Activated T-cell treated with anti-CD3 and anti-CD28 coated beads, Interleukin-2, amount 50 U/mL, for 72 hours (primary cell): ENCODE measurements at places on chromosomes 11 and 22. TPM values are rescaled to one million over a fixed set of nuclear protein-coding genes. Genes with fewer than 3 reads are reported as not detected.

GDPD4 gene
- total RNA-seq: not detected

OR4S1 gene
- total RNA-seq: not detected

MRGPRD gene
- not detected for total RNA-seq

TMEM151A gene
- total RNA-seq: not detected

TNNI2 gene
- 1.2 TPM for total RNA-seq

OR56A1 gene
- total RNA-seq: not detected

CHCHD10 gene
- 54.4 TPM for total RNA-seq

MFRP gene
- total RNA-seq: not detected

HEPN1 gene
- total RNA-seq: not detected

ZP1 gene
- not detected for total RNA-seq

CYTH4 gene
- 87.5 TPM for total RNA-seq

NADSYN1 gene
- total RNA-seq: 111 TPM

LRRC32 gene
- total RNA-seq: 12.5 TPM

LYVE1 gene
- not detected for total RNA-seq

MPZL3 gene
- 76.3 TPM for total RNA-seq

PLCB3 gene
- total RNA-seq: 10.5 TPM

PDGFB gene
- total RNA-seq: 2.9 TPM

C11orf91 gene
- not detected for total RNA-seq

NXPE4 gene
- total RNA-seq: not detected

OR5B21 gene
- not detected for total RNA-seq

ST14 gene
- total RNA-seq: not detected

PKDREJ gene
- not detected for total RNA-seq

DGAT2 gene
- total RNA-seq: 3.4 TPM

POU2AF2 gene
- not detected for total RNA-seq

HOATZ gene
- not detected for total RNA-seq

CARNS1 gene
- total RNA-seq: 5.0 TPM

MPZL2 gene
- 10.1 TPM for total RNA-seq

HSCB gene
- 21.6 TPM for total RNA-seq

SLC22A25 gene
- total RNA-seq: not detected

ANKK1 gene
- total RNA-seq: 0.12 TPM

SORL1 gene
- 80.0 TPM for total RNA-seq

RFPL1 gene
- total RNA-seq: not detected

GAS2L1 gene
- 0.79 TPM for total RNA-seq

OR8G5 gene
- not detected for total RNA-seq

PGA3 gene
- total RNA-seq: not detected

PKP3 gene
- total RNA-seq: 1.2 TPM

FGF19 gene
- total RNA-seq: 0.10 TPM

FREY1 gene
- total RNA-seq: 1.3 TPM

CYP2D6 gene
- total RNA-seq: 6.6 TPM

CARD16 gene
- 8.0 TPM for total RNA-seq

FXYD6 gene
- total RNA-seq: 0.25 TPM

C22orf42 gene
- total RNA-seq: not detected

CASP5 gene
- total RNA-seq: not detected
